ENCODE measurements at places on chromosomes 1 and 21. TPM values are rescaled to one million over a fixed set of nuclear protein-coding genes. Genes with fewer than 3 reads are reported as not detected.

Gene NBPF6
- total RNA-seq = not detected

Gene THEM5
- not detected for total RNA-seq

Gene CD34
- total RNA-seq = not detected

Gene LAMC2
- 1,739 TPM for total RNA-seq

Gene ACKR1
- not detected for total RNA-seq

Gene CNN3
- 82.4 TPM for total RNA-seq

Gene CA14
- total RNA-seq = 0.08 TPM

Gene WNT2B
- total RNA-seq = 0.30 TPM

Gene CSF3R
- total RNA-seq = not detected

Gene COL18A1
- total RNA-seq = 96.4 TPM

Gene PTGS2
- 43.9 TPM for total RNA-seq

Gene PLEKHN1
- 4.0 TPM for total RNA-seq

Gene FAM177B
- total RNA-seq = not detected

Gene MSH4
- total RNA-seq = not detected

Gene ANXA9
- total RNA-seq = 0.31 TPM

Gene ECM1
- total RNA-seq = 27.9 TPM

Gene TCHH
- total RNA-seq = 0.04 TPM

Gene KRTAP13-3
- total RNA-seq = not detected

Gene ACTL8
- not detected for total RNA-seq

Gene RFX5
- total RNA-seq = 35.1 TPM

Gene KRTAP22-1
- total RNA-seq = not detected

Gene OR2T10
- total RNA-seq = not detected

Gene TFF2
- not detected for total RNA-seq

Gene STX12
- total RNA-seq = 28.3 TPM

Gene CDCA8
- total RNA-seq = 34.4 TPM

Gene CA6
- total RNA-seq = not detected

Gene LCE1B
- 0.11 TPM for total RNA-seq

Gene FCRLA
- total RNA-seq = 0.47 TPM

Gene RPL22
- 202 TPM for total RNA-seq

Gene PDZK1
- 0.23 TPM for total RNA-seq

Gene RBM11
- total RNA-seq = 0.16 TPM

Gene EFHD2
- total RNA-seq = 167 TPM

Gene MFSD2A
- total RNA-seq = 67.8 TPM

Gene TBX19
- 0.15 TPM for total RNA-seq

Gene CFHR1
- not detected for total RNA-seq

Gene RBBP5
- total RNA-seq = 10.7 TPM

Gene FALEC
- total RNA-seq = not detected

Gene OR6Y1
- not detected for total RNA-seq

Gene RGS4
- 0.04 TPM for total RNA-seq

Gene KRTAP19-3
- not detected for total RNA-seq

Gene PCSK9
- 265 TPM for total RNA-seq

Gene LRRIQ3
- 0.39 TPM for total RNA-seq

Gene MRPL39
- 70.2 TPM for total RNA-seq

Gene CD48
- not detected for total RNA-seq

Gene FAM72C
- total RNA-seq = 5.9 TPM

Gene ASPM
- total RNA-seq = 27.5 TPM

Gene RCSD1
- total RNA-seq = 0.27 TPM
